ENCODE measurements at places on chromosomes 12 and 14.

DNA sequence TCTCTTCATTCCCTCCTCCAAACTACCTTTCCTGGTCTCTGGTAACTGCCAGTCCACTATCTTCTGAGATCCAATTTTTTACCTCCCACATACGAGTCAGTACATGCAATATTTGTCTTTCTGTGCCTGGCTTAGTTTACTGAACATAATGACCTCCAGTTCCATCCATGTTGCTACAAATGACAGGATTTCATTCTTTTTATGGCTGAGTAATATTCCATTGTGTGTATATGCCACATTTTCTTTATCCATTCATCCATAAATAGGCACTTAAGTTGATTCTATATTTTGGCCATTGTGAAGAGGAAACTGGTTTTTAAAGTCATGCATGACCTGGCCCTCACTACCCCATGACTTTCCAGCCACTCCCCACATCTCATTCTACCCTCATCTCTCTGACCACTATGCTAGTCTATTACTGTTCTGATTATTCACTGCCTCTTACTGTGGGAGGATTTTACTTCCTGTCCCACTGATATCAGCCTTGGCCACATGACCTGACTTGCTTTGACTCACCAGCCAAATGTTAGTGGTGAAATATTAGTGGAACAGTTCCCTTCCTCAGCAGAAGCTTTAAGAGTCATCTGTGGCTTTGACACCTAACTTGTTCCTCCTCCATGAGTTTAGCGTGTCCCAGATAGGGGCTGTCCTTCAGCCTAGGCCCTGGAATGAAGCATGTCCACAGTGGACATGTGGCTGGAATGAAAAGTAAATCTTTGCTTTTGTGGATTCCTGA, 52.2 kb downstream of the GOLGA5 start:
- no peak for DNase-seq

- no peak for DNase-seq
Measured at GRCh38 chr14:99190696-99191394, 81.2 kb downstream of the BCL11B start.

- no peak for DNase-seq
Measured at GRCh38 chr12:11718768-11719253, 69.3 kb downstream of the ETV6 start.

GRCh38 chr14:76947838-76948184, 80.7 kb downstream of the IRF2BPL start:
- no peak for DNase-seq

DNA sequence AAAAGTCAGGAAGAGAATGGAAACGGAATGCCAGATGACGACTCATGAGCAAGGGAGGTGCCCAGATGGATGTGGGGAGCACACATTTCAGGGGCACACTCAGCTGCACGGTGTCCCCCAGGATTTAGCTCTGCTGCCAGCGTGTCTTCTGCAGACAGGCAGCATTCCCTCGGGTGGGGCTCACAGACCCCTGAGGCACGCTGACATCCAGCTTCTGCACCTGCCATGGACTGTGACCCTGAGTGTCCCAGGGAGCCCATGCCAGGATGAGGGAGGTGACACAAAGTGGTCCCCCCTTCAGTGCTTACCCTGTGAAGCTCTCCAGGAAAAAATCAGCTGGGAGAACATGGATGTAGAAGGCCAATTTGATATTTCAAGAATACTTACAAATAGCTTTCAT, 84.2 kb downstream of the PIWIL1 start:
- DNase-seq: no peak

DNA sequence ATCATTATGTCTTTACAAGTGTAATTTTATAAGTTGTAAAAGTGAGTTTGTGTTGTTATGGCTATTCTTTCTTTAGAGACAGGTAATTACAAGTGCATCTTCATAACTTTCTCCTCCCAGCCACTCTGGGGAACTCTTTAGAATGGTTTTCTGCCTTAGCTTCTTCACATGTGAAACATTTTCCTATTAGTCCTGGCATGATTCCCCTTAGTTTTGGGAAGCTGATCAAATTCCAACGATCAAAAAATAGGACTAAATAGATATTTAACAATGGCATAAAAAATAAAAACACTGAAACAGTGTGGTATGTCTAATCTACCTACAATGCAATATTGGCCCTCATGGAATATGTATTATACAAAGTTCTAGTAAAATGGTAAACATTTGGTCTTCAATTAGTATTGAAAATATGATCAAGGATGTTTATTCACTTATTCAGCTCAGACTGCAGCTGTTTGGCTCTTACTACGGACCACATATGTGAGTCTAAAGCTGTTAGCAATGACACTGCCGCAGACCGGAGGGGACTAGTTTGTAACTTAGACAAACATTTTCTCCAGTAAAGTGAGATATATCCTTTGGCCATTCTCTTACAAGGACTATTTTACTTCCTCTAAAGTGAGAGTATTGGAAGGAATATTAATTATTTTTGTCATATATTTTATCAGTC, 890.8 kb upstream of the USP15 start:
- DNase-seq: no peak

DNA sequence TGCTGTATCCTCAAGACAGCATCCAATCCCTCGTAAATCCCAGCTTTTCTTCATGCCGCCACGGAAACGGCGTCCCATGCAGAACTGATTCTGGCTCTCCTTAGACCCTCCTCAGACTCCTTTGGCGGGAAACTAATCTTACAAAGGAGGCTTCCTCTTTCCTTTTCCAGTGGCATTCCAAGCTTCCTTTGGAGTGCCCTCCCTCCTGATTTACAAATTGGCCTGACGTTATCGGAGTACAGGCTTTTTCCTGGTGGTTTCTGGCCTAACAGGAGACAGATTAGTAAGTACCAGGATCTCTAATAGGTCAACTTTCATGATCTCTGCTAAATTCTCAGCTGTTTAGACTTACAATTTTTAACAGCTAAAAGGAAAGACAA, 1.3 kb upstream of the ZDHHC17 start:
- no peak for DNase-seq

DNA sequence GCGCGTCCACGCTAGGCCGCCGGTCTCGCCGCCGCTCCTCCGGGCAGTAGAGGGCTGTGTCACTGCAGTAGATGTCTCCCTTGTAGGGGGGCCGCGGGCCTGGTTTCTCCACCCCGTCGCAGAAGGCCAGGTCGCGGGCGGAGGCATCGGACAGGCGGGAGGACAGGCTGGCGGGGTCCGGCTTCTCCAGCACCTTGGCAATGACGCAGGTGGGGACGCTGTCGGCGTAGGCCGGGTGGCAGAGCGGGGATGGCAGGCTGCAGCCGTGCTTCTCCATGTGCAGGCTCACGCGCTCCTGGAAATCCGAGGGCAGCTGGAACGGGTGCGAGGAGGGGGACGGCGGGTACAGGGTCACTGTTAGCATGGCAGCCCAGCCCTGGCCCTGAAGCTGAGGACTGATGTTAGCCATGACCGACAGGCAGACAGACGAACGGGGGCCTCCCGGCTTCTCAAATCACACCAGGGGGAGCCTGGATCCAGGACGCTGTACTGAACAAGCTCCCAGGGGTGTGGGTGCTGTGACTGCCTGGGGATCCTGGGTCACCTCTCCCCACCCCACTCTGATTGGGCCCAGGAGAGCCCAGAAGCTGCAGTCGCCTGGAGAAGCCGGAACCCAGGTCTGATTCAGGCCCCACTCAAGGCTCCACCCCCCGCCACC, 48.1 kb downstream of the BEGAIN start:
- DNase-seq: no peak

DNA sequence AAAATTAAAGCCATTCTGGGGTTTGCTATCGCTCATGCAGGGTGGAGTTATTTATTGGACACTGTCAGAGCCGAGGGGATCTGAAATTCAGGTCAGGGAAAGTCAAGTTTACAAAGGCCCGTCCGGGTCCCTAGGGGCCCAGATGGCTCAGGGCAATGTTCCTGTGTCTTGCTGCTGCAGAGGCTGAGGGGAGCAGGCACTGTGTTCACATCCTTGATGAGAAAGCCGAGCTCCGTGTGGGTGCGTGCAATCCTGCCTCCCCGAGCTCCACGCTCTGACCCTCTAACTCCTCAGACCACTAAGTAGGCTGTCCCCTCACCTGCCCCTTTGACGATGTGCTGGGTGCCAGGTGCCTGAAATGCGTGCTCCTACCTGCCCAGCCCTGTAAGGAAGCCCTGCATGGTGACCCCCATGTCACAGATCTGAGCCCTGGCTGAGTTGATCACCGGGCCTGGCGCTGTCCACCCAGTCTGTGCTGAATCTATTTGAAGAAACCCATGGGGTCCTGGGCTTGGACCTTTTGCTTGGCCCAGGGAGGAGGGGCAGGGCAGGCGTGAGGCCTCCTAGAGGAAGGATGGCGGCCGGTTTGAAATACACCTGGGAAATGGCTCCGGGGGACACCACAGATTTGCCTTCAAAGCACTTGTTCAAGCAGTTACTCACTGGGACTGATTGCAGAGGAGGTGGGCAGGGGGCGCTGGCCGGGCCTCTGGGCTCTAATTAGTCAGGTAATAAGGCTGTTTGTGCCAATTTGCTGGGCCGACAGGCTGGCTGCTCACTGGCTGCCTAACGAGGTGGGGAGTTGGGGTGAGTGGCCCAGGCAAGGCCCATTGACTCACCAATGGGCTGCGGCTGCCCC, 204.3 kb downstream of the KIF26A start:
- DNase-seq: no peak

GRCh38 chr12:2892246-2892645, 1.6 kb downstream of the TULP3 start:
- DNase-seq: no peak

DNA sequence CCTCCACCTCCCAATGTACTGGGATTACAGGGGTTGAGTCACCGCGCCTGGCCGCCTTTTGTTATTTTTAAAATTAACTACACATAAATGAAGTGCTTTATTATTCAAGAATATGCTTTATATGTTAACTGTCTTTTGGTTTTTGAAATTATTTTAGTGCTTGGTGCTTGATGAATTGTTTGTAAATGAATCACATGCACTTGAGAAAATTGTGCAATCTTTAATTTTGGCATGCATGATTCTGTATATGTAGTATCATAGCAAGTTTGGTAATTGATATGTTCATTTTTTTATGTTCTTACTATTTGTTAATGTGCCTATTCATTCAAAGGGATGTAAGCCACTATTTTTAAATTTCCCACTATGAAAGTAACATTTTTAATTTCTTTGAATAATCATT, 440.9 kb downstream of the NAV3 start:
- DNase-seq: no peak

DNA sequence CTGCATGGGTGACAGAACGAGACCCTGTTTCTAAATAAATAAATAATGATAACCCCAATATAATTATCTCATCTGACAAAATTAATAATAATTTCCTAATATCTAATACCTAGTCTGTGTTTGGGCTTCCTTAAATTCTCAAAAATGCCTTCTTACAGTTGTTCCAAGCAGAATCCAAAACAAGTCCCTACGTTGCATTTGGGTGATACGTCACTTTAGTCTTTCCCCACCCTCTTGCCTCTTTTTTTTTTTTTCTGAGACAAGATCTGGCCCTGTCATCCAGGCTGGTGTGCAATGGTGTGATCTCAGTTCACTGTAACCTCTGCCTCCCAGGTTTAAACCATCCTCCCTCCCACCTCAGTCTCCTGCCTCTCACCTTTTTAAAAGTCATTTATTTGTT, 26.7 kb downstream of the VEZT start:
- DNase-seq: no peak

DNA sequence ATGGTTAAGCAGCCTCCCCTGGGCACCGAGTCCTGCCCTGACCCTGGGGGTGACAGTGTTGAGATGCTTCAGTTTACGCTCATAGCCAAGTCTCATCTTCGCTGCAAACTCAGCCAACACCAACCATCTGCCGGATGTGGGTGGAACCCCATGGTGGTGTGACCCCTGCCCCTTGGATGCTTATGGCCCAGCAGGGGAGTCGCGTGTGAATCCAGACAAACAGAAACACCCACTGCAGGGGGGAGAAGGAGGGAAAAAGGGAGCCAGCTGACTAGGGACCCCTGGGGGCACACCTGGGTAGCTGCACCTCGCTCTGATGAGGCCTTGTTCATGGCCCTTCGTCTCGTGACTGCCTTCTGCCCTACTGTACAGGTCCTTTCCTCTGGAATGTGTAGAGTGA, 23.8 kb downstream of the AACS start:
- DNase-seq: no peak

- DNase-seq: no peak
Measured at GRCh38 chr12:57524814-57525614, 2.4 kb downstream of the MBD6 start.

- DNase-seq: no peak
Measured at GRCh38 chr14:71538938-71539649, 393.1 kb upstream of the RGS6 start.

DNA sequence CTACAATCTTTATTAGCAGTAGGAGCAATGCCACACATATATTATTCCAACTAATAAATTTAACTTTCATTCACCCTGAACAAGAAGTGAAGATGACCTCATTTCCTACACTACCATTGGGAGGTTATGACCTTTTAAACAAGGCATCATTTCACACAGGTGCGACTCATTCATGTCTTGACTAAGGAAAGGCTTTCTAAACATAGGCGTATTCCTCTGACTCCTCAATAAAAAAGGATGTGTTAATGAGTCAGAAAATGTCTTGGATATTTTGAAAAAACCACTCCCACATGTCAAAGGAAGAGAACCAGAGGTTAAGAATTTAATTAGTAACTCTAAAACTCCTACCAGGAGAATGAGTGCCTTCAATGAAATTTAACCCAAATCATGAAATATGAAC, 115.2 kb downstream of the PRICKLE1 start:
- DNase-seq: no peak

DNA sequence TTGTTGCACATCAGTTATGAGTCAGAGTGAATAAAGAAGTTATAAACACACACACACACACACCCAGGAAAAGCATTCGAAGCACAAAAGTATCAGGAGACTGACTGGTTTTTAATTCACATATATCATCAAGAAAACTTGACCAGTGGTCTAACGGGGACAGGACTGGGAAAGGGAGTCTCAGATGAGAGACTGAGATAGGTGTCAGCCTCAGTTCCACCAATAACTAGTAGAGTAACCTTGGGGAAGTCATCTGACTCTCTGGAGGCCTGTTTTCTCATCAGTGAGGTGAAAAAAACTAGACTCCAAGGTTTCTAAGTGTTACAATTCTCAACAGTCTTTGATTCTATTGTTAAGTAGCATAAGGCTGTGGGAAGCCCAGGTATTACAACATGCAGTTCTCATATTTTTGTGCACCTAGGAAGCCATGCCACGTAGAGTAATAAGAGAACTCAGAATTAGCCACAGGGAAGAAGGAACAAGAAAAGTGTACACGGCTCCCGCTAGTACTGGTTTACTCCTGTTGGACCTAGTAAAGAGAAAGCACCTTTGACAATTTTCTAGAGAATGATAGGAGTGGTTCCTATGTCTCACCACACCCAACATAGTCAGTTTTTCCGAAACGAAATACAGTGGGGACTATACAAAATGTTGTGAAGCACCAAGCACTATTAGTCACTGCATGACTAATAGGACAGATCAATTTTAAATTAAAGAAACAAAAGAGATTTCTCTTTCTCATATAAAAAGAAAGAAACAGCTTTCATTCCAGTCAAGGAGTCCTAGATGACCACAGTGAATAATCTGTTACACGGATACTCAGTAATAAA, 5.0 kb downstream of the PPTC7 start:
- DNase-seq: no peak
